ENCODE measurements at places on chromosomes 2 and 18.

- DNase-seq = no peak
Measured at GRCh38 chr2:173077506-173078177, 2.0 kb downstream of the MAP3K20 start.

DNA sequence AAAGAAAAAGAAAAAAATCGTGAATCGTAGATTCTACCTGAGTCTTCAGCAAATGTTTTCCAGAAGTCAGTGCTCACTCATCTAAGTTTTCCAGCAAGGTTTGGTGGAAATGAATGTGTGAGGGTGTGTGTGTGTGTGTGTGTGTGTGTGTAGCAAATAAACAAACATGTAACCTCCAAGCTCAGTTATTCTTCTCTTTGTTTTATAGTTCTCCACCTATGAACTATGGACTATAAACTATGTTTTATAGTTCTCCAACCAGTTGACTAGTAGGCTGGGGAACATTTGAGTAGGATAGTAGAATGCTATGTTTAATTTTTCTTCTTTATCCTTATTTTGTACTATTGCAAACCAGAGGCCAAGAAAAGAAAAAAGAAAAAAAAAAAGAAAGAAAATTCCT lies 44.6 kb upstream of the SERPINE2 start:
- DNase-seq = no peak

DNA sequence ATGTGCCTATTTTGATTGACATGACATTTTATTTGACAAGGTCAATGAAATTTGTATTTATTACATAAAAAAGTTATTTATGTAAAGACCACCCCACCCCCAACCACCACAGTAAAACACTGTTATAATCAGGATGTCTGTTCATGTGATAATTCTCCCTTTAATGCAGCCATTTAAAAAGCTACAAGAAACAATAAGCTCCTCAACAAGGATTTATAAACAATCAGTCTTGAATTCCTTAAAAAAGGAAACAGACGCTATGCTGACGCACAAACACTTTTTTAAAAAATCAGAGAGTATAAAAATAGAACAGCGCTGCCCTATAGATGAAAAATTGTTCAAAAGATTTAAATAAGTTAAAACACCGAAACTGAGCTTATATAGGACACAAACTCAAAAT lies 102.2 kb downstream of the SOS1 start:
- DNase-seq = no peak

DNA sequence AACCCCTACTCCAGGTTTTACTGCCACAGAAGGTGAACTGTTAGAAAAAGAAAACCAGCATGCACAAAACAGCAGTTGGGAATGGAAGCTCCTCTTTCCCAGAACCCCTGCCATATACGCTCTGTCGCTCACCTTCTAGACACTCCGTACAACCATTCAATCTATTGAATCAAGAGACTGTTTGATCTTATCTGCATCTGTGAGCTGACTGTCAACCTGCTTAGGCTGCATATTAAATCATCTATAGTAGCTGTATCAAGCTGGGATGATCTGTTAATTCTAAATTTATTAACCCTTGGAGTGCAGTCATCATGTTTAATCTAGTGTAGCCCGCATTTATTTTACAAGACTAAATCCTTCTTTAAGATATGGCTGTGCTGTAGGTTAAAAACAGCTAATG lies 13.6 kb upstream of the BCL11A start:
- no peak for DNase-seq

DNA sequence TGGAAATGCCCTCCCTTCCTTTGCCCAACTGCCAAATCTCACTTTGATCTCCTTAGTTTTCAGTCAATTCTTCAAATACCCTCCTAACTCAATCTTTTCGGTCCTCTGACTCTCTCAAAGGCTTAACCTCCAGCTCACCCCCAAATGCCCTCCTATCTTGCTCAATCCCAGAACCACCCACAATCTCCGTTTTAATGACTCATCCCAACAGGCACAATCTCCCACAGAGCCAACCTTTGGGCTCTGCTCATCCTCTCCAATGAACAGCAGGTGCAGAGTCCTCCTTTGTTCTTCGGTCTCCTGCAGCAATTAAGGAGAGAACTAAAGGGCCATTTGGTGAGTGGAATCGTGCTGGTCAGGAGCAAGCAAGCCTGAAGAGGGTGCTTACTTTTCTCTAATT lies 366.1 kb upstream of the CRIM1 start:
- no peak for DNase-seq

- DNase-seq = no peak
Measured at GRCh38 chr2:26767894-26768487, 3.9 kb downstream of the SLC35F6 start.

- DNase-seq = peak; percentile 46
Measured at GRCh38 chr2:223860809-223861738, 23.7 kb upstream of the AP1S3 start.

GRCh38 chr2:138180692-138181386 lies 216.6 kb downstream of the HNMT start:
- no peak for DNase-seq

- no peak for DNase-seq
Measured at GRCh38 chr2:192162392-192163042, 32.2 kb downstream of the TMEFF2 start.

- no peak for DNase-seq
Measured at GRCh38 chr18:36601316-36601715, 227.5 kb downstream of the TPGS2 start.
